ENCODE measurements at places on chromosomes 3 and 15. TPM values are rescaled to one million over a fixed set of nuclear protein-coding genes. Genes with fewer than 3 reads are reported as not detected.

The PLIN1 gene
- total RNA-seq = 0.06 TPM

The STRIT1 gene
- not detected for total RNA-seq

The RLBP1 gene
- not detected for total RNA-seq

The MB21D2 gene
- 4.6 TPM for total RNA-seq

The GOLGA8J gene
- total RNA-seq = 0.09 TPM

The UBAP1L gene
- 0.93 TPM for total RNA-seq

The SLC2A2 gene
- not detected for total RNA-seq

The PARP15 gene
- not detected for total RNA-seq

The PRSS50 gene
- not detected for total RNA-seq

The ACKR4 gene
- not detected for total RNA-seq

The PDZRN3 gene
- total RNA-seq = not detected

The LRRN1 gene
- not detected for total RNA-seq

The FEM1B gene
- 24.3 TPM for total RNA-seq

The RAB6B gene
- total RNA-seq = 2.6 TPM
